ENCODE measurements at places on chromosomes 5 and 9.

DNA sequence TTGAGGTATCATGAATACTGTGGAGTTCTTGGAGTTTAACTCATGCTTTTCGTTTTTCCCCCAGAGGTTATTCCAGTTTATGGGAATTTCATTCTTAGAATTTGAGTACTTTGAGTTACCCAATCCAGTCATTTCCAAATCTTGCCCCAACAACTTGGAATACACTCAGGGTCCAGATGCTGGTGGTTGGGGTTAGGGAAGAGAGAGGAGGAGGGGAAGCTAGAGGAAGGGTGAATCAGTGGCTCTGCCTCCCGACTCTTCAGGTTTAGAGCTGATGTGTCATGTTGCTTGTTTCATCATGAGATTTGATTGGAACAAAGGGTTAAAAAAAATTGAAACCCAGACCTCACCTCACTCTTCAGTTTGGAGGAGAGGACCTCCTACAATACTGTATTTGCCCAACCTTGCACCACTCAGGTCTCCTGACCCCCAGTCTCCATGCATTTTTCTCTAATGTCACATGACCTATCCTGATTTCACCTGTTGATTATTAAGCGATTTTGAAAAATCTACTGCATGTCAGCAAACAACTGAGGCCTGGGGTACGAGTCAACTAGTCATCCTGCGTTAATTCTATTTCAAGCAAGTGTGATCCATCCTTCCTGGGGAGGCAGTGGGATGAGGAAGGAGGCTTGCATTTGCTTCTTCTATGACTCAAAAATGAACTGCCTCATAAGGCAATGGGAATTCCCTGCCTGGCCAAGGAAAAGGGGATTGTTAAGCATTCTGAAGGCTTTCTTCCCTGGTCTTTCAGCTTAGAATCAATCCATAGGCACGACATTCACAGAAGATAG lies 6.2 kb upstream of the SLC1A3 start:
- no peak for DNase-seq

DNA sequence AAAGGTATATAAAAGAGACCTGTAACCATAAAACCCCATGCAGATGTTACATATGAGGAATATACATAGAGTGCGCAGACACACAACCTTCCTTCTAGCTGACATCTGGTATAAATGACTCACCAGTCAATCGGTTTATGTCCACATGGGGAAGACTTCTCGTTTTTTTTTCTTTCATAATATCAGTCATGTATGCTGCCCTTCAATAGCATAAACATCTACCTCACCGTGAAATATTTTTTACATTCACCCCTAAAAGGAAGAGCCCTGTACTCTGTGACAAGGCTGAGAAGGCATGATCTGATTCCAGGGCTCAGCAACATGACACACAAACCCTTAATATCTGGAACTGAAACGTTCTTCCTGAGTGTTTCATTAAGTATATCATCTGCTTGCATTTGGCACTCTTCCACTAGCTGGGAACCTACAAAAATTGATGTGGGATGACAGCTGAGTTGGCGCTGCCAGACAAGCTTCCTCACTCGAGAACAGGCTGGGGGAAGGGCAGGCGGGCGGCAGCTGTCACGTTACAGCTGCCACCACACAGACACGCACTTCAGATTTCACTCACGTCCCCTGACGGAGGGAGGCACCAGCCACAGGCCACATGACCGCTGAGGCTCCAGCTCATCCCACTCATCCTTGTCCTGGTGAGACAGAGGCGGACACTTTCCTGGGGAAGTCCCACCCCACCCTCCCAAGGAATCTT lies 74.2 kb downstream of the SHB start:
- peak; percentile 89 for DNase-seq

- DNase-seq = peak; percentile 80
Measured at GRCh38 chr5:124748687-124749594, 2.5 kb upstream of the ZNF608 start.

GRCh38 chr9:110048976-110049698 lies 158.8 kb downstream of the C9orf152 start:
- no peak for DNase-seq

DNA sequence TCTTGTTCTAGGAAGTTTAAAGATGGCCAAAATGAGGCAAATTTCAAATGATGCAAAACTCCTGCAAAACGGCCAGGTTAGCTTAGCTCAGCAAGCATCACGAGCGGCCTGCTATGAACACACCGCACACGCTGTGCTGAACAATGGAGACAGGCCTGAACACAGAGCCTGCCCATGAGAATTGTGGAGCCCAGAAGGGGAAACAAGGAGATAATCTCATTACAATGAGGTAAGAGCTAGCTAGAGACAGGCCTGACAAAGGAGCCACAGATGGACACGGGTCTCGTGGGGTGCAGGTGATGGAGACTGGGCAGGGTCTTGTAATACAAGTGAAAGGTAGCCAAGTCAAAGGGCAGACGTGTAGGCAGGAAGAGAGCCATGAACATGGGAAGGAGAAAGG lies 50.2 kb downstream of the PSMB7 start:
- no peak for DNase-seq

- DNase-seq = no peak
Measured at GRCh38 chr9:129218272-129218625, 40.2 kb upstream of the IER5L start.
